ENCODE measurements at places on chromosomes 7 and 10. TPM values are rescaled to one million over a fixed set of nuclear protein-coding genes. Genes with fewer than 3 reads are reported as not detected.

Gene TMUB1
- 85.7 TPM for total RNA-seq

DNA sequence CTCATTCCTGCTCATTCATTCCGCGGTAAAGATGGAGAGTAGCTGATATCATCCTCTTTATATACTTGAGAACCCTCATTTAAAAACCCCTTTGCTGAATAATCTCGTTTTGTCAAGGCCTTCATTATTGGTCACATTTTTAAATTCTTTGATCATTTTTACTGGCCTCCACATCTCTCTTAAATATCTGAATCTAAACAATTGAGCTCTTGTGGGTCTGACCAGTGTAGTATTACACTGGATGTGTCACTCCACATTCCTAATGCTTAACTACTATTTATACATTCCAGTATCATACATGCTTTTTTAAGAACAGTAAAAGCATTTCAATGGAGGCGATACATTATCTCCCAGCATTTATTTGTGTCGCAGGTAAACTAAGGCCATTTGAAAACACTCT, 12.6 kb upstream of the PRPS1L1 start:
- H3K4me1 ChIP-seq, result no peaks in the 10 kb centered on the region
- no peaks in the 10 kb centered on the region for H3K36me3 ChIP-seq
- DNase-seq, result no peak
- no peak overlapping the region for H3K27ac ChIP-seq

DNA sequence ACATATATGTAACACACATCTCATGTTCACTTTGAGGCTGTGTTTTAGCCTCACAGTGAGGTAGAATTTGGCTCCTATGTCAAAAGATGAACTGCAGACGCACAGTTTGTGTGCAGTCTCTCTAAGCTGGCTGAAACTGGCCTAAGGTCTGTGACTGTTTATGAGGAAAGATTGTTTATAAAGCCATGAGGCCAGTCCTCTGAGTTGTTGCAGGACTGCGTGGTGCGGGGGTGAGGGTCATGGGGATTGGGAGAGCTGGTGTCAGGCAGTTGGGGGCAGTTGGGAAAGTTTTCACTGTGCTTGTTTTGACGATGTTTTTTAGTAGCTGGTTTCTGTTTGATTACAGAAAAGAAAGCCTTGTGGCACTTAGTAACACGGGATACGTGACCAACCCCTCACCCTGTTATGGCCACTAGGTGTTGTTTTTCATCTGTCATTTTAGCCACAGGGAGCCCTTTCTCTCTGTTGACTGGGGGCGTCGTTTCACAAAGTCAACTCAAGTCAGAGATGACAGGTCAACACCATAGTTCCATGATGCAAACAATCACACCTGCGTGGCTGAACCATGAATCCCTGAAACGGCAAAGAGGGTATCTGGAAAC, 310.9 kb downstream of the CCDC3 start:
- H3K27ac ChIP-seq, result peak overlapping the region; percentile 26
- no peaks in the 10 kb centered on the region for H3K27me3 ChIP-seq
- DNase-seq, result no peak
- no peaks in the 10 kb centered on the region for H3K36me3 ChIP-seq
- H3K4me3 ChIP-seq, result no peak overlapping the region

- H3K27me3 ChIP-seq, result peaks cover 3% of the 10 kb centered on the region
- H3K36me3 ChIP-seq, result no peaks in the 10 kb centered on the region
- peaks cover 5% of the 10 kb centered on the region for H3K4me1 ChIP-seq
- H3K4me3 ChIP-seq, result no peak overlapping the region
- no peak overlapping the region for H3K27ac ChIP-seq
Observed at GRCh38 chr7:21191321-21192073, 236.4 kb upstream of the SP4 start.

GRCh38 chr10:5860066-5860465, 29.6 kb downstream of the ANKRD16 start:
- no peak for DNase-seq
- peaks cover 8% of the 10 kb centered on the region for H3K4me1 ChIP-seq
- peaks cover 4% of the 10 kb centered on the region for H3K27me3 ChIP-seq
- H3K36me3 ChIP-seq, result no peaks in the 10 kb centered on the region
- H3K27ac ChIP-seq, result no peak overlapping the region

Gene LZTS2
- 12.7 TPM for total RNA-seq

DNA sequence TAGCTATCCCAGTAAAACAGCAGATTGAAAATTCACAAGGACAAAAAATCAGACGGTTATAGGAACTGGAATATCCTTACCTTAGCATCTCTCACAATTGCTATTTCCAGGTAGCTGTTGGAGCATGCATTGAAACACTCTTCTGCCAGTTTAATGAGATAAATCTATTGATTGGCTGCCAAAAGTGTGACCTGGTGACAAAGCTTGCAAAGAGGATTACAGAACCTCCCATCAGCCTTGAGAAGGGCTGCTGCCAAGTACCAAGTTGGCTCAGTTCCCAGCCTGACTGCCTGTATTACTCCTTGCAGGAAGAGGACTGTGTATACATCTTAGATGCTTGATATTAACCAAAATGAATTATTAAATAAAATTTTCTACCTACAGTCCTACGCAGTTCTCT, 5.1 kb downstream of the PRLHR start:
- no peak overlapping the region for H3K27ac ChIP-seq
- no peak for DNase-seq
- no peak overlapping the region for H3K4me3 ChIP-seq
- H3K36me3 ChIP-seq, result peaks cover 4% of the 10 kb centered on the region
- peaks cover 32% of the 10 kb centered on the region for H3K27me3 ChIP-seq

Gene HOXA1
- 0.28 TPM for total RNA-seq

DNA sequence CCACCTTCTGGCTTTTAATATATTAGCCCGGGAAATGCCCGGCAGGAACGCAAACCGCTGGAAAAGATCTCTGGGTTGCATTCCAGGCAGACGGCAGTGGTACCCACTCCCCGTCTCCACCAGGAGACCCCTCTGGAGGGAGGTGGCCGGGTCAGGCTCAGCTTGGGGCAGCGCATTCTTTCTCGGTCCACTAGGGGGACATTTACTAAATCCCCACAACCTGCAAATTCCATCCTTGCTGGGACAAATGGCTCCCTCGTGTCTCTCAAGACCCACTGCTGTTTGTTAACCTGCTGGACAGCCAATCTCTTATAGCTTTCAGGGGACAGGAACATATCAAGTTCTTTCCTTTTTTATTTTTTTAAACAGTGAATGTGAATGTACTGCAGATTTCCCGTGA, 45.8 kb upstream of the CARD11 start:
- no peak overlapping the region for H3K27ac ChIP-seq
- DNase-seq, result no peak
- no peaks in the 10 kb centered on the region for H3K36me3 ChIP-seq

Gene TMEM106B
- total RNA-seq, result 23.0 TPM

GRCh38 chr7:92955081-92955480, 118.7 kb upstream of the CDK6 start:
- DNase-seq, result peak; percentile 43
- no peak overlapping the region for H3K4me3 ChIP-seq
- no peak overlapping the region for H3K27ac ChIP-seq

Gene SLC16A9
- total RNA-seq, result not detected

Gene ATOH7
- total RNA-seq, result not detected

Gene GIMAP2
- total RNA-seq, result 60.3 TPM

Gene ASB15
- not detected for total RNA-seq

- no peaks in the 10 kb centered on the region for H3K36me3 ChIP-seq
- DNase-seq, result no peak
- H3K4me1 ChIP-seq, result no peaks in the 10 kb centered on the region
- H3K4me3 ChIP-seq, result no peak overlapping the region
Observed at GRCh38 chr7:146641491-146641890, 524.9 kb downstream of the CNTNAP2 start.

DNA sequence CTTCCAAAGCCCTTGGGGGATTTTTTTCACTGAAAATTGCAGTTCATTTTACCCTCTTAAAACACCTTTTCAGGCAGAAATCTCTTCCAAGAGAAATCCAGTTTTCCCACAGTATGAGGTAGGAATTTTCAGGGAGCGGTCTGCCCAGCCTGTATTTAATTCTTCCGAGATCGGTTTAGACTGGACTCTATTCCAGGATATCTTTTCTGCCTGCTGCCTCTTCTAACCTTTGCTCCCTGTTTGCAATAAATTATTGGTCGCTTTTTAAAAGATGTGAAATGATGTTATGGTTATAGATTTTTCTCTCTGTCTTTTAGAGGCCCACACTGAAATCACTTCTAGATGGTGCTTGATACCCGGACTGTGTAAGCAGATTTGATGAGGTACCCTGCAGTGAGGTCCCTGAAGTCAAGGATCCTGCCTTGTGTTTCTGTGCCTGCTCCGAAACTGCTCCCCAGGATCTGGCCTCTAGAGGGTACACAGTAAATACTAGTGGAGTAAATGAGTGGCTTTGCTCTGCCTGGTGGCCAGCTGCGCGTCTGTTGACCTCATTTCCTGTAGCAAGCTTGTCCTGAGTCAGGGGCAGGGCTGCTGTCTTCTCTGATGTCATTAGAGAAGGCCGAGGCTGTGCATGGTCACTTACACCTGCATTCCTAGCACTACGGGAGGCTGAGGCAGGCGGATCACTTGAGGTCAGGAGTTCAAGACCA, 191.6 kb downstream of the FANK1 start:
- no peaks in the 10 kb centered on the region for H3K27me3 ChIP-seq
- no peak overlapping the region for H3K4me3 ChIP-seq
- no peaks in the 10 kb centered on the region for H3K4me1 ChIP-seq
- H3K27ac ChIP-seq, result no peak overlapping the region

Gene CAV2
- 0.26 TPM for total RNA-seq

GRCh38 chr7:100397315-100398081, 24.2 kb downstream of the PILRA start:
- H3K36me3 ChIP-seq, result no peaks in the 10 kb centered on the region
- peak overlapping the region; percentile 95 for H3K27ac ChIP-seq
- peak; percentile 40 for DNase-seq

DNA sequence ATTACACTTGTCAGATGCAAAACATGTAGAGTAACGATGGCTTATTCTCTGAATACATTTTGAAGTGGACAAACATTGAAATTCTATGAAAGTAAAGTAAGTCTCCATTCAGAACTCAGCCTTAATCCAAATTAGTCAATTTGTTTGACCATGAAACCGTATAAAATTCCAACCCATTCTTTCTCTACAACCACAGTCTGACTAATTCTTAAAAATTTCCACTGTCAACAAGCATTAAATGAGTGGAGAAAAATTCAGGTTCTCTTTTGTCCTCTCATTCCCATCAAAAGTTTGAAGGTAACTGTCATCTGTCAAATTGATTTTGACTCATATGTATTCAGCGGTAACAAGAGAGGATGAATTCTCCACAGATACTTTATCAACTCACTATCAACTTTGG, 1031.5 kb downstream of the SORCS1 start:
- no peak overlapping the region for H3K4me3 ChIP-seq
- H3K36me3 ChIP-seq, result no peaks in the 10 kb centered on the region
- no peak for DNase-seq
- H3K27ac ChIP-seq, result no peak overlapping the region
- H3K27me3 ChIP-seq, result no peaks in the 10 kb centered on the region

DNA sequence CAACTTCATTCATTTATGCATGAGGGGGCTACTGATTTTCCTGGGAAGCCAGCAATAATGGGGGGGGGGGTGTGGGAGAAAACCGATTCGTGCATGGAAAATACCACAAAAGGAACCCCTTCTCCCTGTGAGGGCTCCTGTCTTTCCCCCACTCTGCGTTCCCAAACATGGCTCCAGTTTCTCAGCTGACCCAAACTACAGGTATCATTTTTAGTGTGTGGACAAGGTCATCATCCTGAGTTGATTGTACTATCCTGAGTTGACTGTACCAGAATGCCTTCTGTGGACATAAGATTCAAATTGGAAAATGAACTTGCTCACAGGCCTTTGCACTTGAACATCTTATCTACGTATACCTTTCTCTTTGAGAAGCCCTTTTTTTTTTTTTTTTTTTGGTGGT, 49.9 kb downstream of the ZRANB1 start:
- no peaks in the 10 kb centered on the region for H3K27me3 ChIP-seq
- no peak overlapping the region for H3K4me3 ChIP-seq
- H3K27ac ChIP-seq, result no peak overlapping the region
- peaks cover 3% of the 10 kb centered on the region for H3K36me3 ChIP-seq

GRCh38 chr10:46517541-46517940, 38.9 kb downstream of the GPRIN2 start:
- H3K4me3 ChIP-seq, result no peak overlapping the region
- no peaks in the 10 kb centered on the region for H3K4me1 ChIP-seq
- peak; percentile 34 for DNase-seq
- no peaks in the 10 kb centered on the region for H3K36me3 ChIP-seq
- no peak overlapping the region for H3K27ac ChIP-seq

- H3K27me3 ChIP-seq, result peaks cover 21% of the 10 kb centered on the region
- no peaks in the 10 kb centered on the region for H3K36me3 ChIP-seq
- peak; percentile 31 for DNase-seq
- H3K4me1 ChIP-seq, result peaks cover 2% of the 10 kb centered on the region
- H3K4me3 ChIP-seq, result no peak overlapping the region
Observed at GRCh38 chr10:49601857-49602256, 8.3 kb upstream of the SLC18A3 start.

Gene FGFBP3
- 1.5 TPM for total RNA-seq

GRCh38 chr10:132319853-132320653, 11.9 kb upstream of the LRRC27 start:
- H3K27me3 ChIP-seq, result no peaks in the 10 kb centered on the region
- peak overlapping the region; percentile 71 for H3K27ac ChIP-seq
- H3K4me1 ChIP-seq, result peaks cover 47% of the 10 kb centered on the region
- peak overlapping the region; percentile 10 for H3K4me3 ChIP-seq
- peak; percentile 85 for DNase-seq
- H3K36me3 ChIP-seq, result peaks cover 12% of the 10 kb centered on the region

Measured in activated CD8-positive, alpha-beta memory T cell treated with anti-CD3 and anti-CD28 coated beads, Interleukin-2, amount 10 ng/mL, durations not matched to agents 7 days and 5 days (primary cell).